ENCODE measurements at places on chromosomes 12 and 14. TPM values are rescaled to one million over a fixed set of nuclear protein-coding genes. Genes with fewer than 3 reads are reported as not detected.

Gene NYNRIN
- polyA plus RNA-seq, result 47.9 TPM

DNA sequence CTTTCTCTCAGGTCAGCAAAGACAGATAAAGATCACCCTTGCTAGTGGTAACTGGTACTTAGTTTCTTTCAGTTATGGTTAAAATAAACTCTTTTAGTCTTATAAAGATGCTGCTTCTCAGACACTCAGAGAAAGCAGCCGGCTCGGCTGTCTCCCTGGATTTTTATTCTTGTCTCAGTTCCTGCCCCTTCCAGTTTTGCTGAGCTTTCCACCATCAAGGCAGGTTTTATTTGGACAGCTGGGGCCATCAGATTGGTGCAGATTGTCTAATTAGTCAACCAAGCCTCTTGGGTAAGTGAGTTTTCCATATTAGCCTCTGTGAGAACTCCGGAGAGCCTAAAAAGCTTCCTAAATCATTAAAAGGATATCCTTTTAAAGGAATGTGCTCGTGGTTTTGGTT lies 130.8 kb upstream of the BMP4 start:
- DNase-seq, result no peak

Gene LRRC9
- 3.5 TPM for polyA plus RNA-seq

- DNase-seq, result no peak
Measured at GRCh38 chr12:121934309-121934664, 15.9 kb downstream of the CFAP251 start.

DNA sequence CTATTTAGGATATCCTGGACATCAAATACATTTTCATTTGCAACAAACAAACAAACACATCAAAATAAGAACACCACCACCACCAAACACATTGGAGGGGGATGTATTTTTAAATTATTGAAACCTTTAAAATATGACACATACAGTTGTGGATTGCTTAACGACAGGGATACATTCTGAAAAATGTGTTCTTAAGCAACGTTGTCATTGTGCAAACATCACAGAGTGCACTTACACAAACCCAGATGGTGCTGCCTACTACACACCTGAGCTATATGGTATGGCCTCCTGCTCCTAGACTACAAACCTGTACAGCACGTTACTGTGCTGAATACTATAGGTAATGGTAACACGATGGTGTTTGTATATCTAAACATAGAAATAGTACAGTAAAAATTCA lies 19.4 kb downstream of the PYGL start:
- no peak for DNase-seq

DNA sequence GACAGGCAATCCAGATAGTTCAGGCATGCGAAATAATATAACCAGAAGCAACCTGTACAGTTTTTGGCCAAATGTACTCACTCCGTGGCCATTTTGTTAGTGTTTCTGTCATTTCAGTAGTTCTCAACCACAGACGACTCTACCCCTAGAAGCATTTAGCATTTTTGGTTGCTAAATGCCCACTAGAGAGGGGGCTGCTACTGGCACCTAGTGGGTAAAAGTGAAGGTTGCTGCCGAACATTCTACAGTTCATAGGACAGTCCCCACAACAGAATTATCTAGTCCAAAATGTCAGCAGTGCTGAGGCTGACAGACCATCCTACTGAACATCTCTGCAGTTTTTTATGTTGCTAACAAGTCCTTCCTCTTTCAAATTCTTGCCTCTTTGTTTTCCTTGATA lies 107.4 kb downstream of the TSHR start:
- no peak for DNase-seq

DNA sequence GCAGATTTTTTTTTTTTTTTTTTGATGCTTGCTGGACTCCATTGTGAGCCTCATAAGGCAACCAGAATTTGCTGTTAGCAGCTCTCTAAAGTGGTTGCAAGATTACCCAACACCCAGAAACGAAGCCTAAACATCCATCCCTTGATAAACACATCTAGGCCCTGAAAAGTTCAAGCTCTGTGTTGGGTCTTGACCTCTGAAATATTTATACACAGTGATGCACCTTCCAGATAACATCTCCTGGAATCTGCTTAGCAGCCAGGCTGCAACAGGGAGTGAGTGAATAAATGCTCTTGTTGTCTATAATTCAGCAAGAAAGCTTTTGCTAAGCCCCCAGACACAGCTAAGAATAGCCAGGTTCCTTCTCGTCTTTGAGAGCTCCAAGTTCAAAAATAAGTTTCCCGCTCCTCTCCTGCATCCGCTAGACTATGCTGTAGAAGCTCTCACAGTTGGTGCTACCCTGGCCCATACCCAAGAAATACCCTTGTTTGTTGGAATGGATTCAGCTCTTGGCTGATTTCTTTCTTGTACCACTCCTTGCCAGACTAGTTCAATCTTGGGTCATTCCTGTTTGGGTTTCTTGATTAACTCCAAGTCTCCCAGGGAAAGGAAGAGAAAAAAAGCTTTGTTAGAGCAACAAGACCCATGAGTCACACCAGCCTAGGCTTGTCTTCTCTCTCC lies 610.6 kb upstream of the TBX3 start:
- DNase-seq, result no peak
